Esophagus squamous epithelium (tissue), 5 donors: ENCODE measurements at places on chromosomes 7 and 10.

- DNase-seq = no peak
Observed at GRCh38 chr10:101839416-101840063, 4.1 kb downstream of the KCNIP2 start.

DNA sequence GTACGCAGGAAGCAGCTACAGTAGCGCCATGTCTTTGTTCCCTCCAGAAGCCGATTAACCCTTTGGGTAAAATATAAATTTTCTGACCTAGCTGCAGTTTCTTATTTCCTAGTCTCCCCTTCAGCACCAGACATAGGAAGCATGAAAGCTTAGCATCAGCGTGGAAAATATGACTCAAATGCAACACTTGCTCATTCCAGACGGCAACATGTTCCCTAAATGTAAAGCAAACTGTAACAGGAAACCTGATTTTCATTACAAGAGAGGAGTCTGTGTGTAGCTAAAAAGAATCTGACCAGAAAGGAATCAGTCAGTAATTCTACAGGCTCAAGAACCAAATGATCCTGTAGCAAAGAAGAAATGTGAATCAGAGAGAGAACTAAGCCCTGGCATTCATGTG, 219.2 kb downstream of the C7orf25 start:
- no peak for DNase-seq

GRCh38 chr7:134669388-134669787, 22.7 kb downstream of the BPGM start:
- no peak for DNase-seq

- DNase-seq = no peak
Observed at GRCh38 chr10:124694481-124695220, 49.5 kb downstream of the FAM53B start.

DNA sequence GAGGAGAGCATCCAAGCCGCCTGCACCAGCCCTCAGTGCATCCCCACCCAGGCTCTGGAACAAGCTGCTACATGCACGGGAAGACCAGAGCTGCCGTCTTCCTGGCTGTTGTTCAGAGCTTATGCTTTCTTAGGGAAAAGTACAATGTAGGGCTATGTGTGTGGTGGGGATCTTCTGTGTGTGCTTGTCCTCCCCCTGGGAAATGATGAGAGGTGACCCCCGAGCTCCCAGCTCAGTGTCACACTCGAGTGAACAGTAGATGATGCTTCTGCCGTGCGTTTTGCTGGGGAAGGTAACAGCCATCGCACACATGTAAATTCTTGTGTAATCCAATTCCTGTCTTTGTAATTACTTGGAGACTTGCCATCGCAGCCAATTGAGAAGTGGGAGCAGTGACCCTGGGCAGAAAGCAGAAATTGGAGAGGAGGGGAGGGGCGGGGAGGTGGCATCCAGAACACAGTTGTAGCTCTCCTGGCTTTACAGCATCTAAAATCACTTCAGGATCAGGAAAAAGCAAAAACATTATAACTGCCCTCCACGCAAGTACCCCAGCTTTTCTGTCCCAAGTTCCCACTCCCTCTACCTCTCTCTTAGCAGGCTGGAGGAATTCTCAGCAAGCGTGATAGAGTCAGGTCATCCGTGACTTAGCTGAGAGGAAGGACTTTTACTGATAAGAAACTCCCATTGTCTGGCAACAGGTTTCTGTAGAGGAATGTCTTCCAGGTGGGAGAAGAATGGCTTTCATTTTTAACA, 149.6 kb downstream of the TCF7L2 start:
- DNase-seq = no peak

DNA sequence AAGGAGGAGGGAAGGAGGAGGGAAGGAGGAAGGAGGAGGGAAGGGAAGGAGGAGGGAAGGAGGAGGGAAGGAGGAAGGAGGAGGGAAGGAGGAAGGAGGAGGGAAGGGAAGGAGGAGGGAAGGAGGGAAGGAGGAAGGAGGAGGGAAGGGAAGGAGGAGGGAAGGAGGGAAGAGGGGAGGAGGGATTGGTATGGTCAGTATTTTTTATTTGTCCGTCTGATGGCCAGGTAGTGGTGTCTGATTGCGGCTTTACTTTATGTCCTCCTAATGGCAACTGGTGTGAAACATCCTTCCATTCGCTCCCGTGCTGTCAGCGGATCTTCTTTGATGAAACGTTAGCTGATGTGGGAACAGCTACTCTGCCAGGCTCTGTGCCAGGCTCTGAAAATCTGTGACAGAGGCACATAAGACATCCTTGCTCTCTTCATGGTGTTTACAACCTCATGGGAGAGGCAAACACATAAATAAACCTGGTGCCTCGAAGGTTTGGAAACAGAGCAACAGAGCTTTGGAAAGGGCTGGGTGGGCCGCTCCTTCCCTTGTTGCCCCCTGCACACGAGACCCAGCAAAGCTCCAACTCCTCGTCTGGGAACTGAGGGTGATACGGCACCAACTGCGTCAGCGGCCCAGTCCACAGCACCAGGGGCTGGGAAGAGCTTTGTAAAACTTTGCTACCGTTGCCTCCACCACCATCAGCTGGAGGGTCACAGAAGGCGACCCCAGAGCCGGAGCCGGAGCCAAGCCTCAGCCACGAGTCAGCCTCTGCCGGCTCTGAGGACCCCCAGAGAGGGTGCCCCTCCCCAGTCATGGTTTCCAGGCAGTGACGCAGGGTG, 40.3 kb downstream of the PDGFA start:
- no peak for DNase-seq

DNA sequence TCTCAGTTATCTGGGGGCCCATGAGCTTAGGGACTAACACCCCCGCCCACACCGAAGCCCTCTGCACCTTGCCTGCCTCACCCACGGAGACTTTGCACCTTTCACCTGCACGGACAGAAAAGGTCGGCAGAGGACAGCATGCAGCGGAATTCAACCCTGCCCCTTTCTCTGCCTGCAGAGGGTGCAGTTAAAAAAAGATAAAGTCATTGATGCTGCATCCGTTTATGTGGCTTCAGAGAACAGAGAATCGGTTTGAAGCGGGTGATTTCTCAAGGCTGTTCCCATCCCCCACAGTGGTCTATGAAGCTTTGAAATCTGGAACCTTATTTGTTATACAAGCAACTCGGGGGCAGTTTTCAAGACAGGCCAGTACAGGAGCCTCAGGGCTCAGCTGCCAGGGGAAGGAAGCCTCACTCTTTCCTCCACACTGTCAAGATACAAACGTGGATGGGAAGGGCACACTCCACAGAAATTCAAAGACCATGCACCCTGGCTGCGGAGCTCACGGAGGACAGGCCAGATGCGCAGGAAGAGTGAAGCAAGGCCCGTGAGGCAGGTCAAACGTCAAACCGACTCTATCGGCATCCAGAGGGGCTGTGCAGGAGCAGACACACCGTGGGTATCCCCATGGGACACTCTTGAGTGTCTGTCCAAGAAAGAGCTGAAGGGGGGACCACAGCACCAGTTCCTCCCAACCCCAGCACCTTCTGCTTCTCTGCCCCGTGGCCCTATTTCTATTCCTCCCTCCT, 66.3 kb downstream of the INSIG1 start:
- no peak for DNase-seq

DNA sequence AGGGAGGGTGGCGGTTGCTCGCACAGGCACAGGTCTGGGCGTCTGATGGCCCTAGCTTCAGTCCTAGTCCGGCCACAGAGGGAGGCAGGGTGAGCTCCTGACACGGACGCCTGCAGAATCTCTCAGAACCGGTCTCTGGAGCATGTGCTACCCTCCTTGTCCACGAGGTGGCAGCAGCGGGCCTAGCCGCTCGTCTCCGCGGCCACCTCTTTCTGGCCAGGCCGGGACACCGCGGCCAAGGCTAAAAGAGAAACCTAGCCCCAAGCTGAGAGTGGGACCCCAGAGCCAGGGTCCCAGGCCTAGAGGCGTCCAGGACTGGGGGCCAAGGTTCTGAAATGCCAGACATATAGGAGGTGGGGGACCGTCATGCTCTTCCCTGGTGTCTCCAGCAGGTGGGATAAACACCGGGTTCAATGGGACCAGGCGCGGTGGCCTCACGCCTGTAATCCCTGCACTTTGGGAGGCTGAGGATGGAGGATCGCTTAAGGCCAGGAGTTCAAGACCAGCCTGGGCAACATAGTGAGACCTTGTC, 3.2 kb upstream of the LAT2 start:
- no peak for DNase-seq

DNA sequence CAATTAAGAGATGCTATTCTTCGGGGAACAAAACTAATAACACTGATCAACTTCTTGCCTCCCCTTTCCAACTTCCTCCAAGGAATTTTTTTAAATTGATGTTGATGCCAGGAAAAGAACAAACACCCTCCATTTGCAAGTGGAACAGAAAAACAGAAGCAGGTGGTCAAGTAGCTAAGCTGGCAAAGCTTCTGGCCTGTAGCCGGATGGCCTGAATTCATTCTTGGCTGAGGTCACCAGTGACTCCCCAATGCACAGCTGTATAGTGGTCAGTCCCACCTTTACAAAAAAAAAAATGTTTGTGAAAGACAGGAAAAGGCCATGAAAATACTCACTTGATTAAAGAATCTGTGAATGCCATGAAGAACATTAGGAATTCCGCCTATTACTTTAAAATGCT, 39.1 kb downstream of the DOCK4 start:
- no peak for DNase-seq

DNA sequence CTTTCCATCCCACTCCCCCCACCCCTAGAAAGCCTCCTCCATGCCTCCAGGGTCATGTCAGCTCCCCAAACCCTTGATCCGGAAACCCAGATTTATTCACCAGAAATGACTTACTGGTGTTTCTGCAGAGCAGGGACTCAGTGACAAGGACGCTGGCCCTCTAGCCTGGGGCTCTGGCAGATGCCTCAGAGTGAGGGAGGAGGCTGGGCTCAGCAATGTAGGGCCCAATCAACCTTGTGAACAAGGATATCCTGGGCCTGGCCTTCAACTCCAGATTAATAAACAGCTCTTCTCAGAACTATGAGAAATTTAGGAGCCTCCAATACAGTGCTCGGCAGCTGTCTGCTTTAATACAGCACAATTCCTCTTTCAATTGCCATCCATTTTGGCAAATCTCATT, at the start of gene MBL2:
MBL2 (minus strand) TSS at position 162 of the 400 bp plus-strand sequence. CDS start 1,149 bp downstream, outside the sequence.
- DNase-seq = no peak

GRCh38 chr10:124025660-124026588, 67.5 kb downstream of the CHST15 start:
- no peak for DNase-seq

- no peak for DNase-seq
Observed at GRCh38 chr7:130970196-130970595, 236.2 kb upstream of the KLF14 start.

DNA sequence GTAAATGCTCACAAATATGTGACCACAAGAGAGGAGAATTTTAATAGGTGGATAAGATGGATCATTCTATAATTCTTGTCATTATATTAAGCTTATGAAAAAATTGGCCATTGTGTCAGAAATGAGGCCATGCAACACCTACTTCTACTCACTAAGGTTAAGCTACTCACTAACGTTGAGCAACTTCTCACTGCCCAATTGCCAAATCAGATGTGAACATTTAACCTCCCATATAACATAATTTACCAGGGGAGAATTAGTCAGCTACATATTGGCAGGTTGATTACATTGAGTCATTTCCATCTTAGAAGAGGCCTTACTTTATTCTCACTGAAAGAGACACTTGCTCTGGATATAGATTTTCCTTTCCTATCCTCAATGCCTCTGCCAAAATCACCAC, 211.2 kb upstream of the DGKB start:
- no peak for DNase-seq

- DNase-seq = no peak
Observed at GRCh38 chr10:6516281-6516928, 63.7 kb downstream of the PRKCQ start.

GRCh38 chr10:6487920-6488319, 92.2 kb downstream of the PRKCQ start:
- DNase-seq = no peak

- no peak for DNase-seq
Observed at GRCh38 chr10:85648279-85648754, 718.3 kb downstream of the GRID1 start.

DNA sequence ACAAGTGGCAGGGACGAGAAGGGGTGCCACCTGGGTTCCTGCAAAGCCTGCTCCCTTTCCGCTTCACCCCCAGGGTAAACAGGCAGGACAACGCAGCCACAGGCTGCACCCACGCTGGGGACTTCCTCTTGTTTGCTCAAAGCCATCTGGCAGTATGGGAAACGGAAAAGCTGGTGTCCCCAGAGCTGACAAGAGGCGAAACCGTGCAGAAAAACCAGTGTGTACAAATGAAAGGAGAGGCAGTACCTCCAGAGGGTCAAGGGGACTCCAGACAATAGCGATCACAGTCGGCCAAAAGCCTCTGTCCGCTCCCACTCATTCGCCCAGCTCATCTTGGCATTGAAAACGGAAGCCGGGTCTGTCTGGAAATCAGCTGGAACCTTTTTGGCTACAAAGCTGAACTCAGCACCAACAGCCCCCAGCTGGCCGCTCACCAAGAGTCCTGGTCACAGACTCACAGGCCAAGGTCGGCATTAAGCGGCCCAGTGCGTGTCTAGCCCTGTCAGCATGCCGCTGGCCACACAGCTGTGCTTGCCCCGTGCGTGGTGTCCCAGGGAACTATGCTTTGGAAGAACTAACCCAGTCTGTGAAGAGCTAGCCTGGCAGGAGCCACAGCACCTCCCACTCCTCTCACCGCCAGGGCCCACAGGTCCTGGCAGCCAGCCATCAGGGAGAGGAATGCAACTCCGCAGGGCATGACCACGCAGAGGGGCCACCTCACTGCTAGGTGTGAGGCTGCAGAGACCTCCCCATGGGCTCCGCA, 10.4 kb downstream of the TNS3 start:
- no peak for DNase-seq

DNA sequence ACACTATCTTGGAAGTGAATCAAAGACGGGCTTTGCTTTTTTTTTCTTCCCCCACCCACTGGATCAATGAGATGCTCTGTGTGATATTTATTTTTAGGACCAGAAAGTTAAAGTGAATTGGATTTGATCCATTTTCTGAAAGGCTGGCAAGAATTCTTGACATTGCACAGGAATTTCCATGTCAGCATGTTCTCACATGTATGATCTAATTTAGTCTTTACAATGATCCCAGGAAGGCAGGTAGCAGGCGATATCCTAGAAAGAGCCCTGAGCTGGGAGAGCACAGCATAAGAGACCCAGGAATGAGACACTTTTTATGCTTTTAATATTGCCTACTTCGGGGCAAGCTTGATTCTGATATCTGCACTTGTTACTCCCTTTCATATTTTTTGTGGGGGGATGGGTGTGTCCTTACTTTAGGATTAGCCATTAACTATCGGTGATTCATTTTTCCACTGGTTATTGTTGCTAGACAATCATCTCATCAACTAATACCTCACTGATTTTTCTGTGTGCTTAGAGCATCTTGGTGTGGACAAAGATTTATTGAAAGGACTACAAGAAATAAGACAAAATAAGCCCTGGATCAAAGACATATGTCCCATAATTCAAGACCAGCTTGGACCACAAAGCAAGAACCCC, 58.1 kb downstream of the NRP1 start:
- no peak for DNase-seq

- DNase-seq = no peak
Observed at GRCh38 chr10:119020627-119020946, 8.9 kb upstream of the NANOS1 start.

GRCh38 chr10:124116771-124117510, 23.5 kb upstream of the CHST15 start:
- DNase-seq = no peak

DNA sequence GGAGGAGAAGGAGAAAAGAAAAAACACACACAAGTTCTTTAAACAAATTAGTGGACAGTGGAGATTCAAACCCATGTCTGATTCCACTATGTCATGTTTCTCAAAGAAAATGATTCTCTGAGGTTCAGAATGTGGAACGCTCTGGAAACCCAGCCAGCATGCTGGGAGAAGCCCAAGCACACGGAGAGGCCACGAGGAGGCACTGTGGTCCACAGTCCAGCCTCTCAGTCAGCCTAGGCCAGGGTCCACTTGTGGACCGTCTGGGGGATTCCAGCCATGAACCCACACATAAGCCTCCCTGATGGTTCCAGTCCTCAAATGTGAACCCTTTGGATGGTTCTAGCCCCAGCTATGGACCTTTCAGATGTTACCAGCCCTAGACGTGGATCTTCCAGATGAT, 73.4 kb downstream of the CAV1 start:
- no peak for DNase-seq
